ENCODE measurements at places on chromosomes 5 and 9. TPM values are rescaled to one million over a fixed set of nuclear protein-coding genes. Genes with fewer than 3 reads are reported as not detected.
A peak's percentile ranks its signal among the peaks of the same experiment; 100 is the strongest.

GRCh38 chr9:70392189-70392588, 22.3 kb downstream of the KLF9 start:
- no peak for DNase-seq

DNA sequence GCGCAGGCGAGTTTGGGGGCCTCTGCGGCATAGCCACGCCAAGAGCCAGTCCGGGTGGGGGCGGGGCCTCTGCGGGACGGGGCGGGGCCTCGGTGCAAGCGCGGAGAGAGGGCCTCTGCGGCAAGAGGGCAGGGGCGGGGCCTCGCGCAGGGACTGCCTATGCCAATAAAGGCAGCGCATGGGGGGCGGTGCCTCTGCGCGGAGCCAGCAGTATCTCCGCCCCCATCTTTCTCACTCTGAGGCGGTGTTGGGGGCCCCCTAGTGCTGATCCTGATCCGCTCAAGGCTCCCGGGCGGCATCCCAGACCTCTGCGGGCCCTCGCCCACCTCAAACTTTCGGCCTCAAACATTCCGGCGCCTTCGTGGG, 9.2 kb upstream of the GPRIN1 start:
- peak; percentile 35 for DNase-seq

The TAF11L10 gene
- not detected for total RNA-seq

- no peak for DNase-seq
Observed at GRCh38 chr5:175893466-175893865, 22.1 kb downstream of the CPLX2 start.

The ADGRD2 gene
- 0.07 TPM for total RNA-seq

DNA sequence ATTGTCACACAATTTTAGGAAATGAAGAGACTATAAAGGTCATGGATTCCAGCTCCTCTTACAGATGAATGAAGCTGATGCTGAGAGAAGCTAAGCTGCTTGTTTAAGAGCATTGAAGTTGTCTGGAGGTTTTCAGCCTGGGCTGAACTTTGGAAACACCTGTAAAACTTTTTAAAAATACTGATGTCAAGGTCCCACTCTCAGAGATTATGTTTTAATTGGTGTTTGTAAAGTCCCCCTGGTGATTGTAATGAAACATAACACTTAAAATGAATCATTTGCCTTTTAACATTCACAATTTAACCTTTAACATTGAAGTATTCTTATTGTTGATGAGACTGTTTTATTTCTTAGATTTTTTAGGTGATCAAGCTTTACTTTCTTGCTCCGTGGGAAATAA, 16.4 kb downstream of the RAD23B start:
- DNase-seq: no peak

- no peak for DNase-seq
Observed at GRCh38 chr5:80059354-80059980, 24.3 kb downstream of the THBS4 start.

- peak; percentile 20 for DNase-seq
Observed at GRCh38 chr9:111691672-111692329, 30.4 kb downstream of the GNG10 start.

GRCh38 chr9:21681641-21682040, 120.8 kb upstream of the MTAP start:
- peak; percentile 96 for DNase-seq

The TLX3 gene
- total RNA-seq: not detected

- peak; percentile 32 for DNase-seq
Observed at GRCh38 chr5:7642029-7642428, 208.9 kb downstream of the CFAP90 start.

- DNase-seq: peak; percentile 63
Observed at GRCh38 chr5:79236970-79237739, 1.2 kb downstream of the JMY start.

DNA sequence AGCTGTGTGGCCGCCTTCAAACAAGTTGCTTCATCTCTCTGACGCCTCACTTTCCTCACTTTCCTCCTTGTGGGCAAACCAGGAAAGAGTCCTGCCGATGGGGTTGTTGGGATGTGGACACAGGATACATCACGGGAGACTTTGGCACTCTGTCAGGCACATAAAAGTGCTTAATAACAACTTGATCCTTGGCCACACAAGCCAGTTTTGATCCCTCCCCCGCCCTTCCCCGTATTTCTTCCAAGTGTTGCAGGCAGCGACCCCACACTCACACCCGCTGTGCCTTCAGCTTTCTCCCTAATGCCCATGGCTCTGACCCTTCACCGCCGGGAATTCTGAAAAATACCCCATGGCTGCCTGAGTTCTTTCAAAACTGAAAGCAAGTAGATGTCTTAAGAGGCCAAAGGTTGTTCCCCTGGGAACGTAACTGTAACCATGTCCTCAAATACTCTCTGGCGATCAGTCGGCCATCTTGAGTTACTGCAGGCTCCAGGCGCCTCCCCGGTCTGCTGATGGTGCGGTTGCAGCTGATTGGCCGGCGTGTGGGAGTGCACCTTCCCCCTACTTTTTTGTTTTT, 59.8 kb downstream of the ARHGEF37 start:
- DNase-seq: no peak

- no peak for DNase-seq
Observed at GRCh38 chr9:91378695-91379127, 17.0 kb upstream of the AUH start.

DNA sequence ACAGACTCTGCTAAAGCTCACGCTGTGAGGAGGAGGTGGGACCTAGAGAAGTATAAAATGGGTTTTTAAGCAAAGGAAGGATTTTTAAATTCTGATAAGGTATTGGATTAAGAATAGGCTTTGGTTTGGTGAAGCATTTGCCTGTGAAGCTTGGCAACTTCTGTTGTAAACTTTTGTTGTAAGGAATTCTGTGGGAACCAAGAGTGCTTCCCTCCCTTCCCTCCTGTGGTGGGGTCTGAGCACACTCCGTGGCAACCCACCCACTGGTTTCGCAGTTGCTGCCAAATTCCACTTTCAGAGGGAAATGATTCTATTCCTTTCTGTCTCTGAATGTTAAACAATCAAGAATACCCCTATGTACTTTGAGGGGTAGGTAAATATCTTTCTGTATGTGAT, 28.6 kb upstream of the GTF2H2C start:
- DNase-seq: no peak

Measured in foreskin keratinocyte (primary cell).